ENCODE measurements at places on chromosomes 12 and 14.

DNA sequence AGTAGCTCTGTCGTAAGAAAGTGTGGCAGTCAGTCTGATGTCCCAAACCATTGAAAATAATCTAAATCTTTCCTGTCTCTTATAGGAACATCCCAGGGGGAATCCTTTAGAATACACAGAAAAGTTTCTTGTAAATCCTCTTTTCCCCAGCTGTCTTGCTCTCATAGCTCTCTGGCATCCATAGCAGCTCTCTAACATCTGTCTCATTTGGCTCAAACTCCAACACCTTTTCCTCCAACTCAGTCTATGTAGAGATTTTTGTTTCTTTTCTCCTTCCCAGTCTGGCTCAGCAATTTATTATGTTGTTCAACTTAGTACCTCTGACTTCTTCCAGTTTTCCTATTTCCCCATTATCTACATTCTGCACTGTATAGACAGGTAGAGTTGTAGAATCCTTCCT is 84.4 kb upstream of the NEDD1 start:
- DNase-seq = no peak

DNA sequence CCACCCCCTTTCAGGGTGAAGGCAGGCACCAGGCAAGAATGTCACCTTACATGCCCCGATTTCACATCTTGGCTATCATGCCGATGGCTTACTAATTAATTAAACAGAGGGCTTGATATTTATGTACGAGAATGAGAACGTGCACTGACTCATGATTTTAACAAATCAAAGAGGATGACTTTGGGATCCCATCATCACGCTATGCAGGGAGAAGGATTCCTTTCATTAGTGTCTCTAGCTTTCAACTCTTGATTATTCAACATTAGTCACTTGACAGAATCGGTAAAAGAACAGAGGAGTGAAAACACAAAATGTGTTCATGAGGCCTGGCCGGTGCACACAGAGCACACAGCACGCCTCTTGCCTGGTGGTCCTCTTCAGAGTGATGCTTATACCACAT is 80.6 kb downstream of the PRKAB1 start:
- DNase-seq = no peak

GRCh38 chr14:27015065-27015464 is 417.2 kb upstream of the NOVA1 start:
- no peak for DNase-seq

GRCh38 chr12:70994217-70994788 is 73.8 kb upstream of the PTPRR start:
- DNase-seq = no peak

DNA sequence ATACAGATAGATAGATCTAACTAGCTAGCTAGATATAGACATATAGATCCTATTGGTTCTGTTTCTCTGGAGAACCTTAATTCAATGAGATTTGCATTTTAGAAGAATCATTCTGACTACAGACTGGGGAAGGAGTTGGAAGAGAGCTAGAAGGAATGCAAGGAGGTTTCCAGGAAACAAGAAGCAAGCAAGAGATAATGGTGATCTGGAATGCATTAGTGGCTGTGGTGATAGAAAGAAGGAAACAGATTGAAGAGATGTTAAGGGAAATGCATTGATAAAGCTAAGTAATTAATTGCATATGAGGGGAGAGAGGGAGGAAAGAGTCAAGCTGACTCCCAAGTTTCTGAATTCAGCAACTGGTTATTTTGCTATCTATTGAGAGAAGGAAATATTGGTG is 42.7 kb downstream of the DBX2 start:
- no peak for DNase-seq

- DNase-seq = no peak
Observed at GRCh38 chr12:8504351-8504750, 9.0 kb upstream of the CLEC4D start.

- no peak for DNase-seq
Observed at GRCh38 chr14:22088614-22089342, 415.2 kb upstream of the OR4E1 start.

- DNase-seq = no peak
Observed at GRCh38 chr12:52631264-52631663, 12.9 kb upstream of the KRT73 start.

GRCh38 chr12:110585231-110585799 is 2.2 kb upstream of the PPTC7 start:
- no peak for DNase-seq

- no peak for DNase-seq
Observed at GRCh38 chr14:85948153-85948552, 418.2 kb downstream of the FLRT2 start.
